Ovary (tissue), 10 donors: ENCODE measurements at places on chromosomes 4 and X. TPM values are rescaled to one million over a fixed set of nuclear protein-coding genes. Genes with fewer than 3 reads are reported as not detected.
A peak's percentile ranks its signal among the peaks of the same experiment; 100 is the strongest.

The TMEM31 gene
- 0.58 TPM for polyA plus RNA-seq

The ZDHHC15 gene
- polyA plus RNA-seq = 2.0 TPM

The DDX53 gene
- polyA plus RNA-seq = not detected

The ERAS gene
- polyA plus RNA-seq = not detected

The PFKFB1 gene
- polyA plus RNA-seq = 0.07 TPM

The ACSL1 gene
- polyA plus RNA-seq = 12.8 TPM

The KIT gene
- 18.3 TPM for polyA plus RNA-seq

The USP17L22 gene
- polyA plus RNA-seq = not detected

DNA sequence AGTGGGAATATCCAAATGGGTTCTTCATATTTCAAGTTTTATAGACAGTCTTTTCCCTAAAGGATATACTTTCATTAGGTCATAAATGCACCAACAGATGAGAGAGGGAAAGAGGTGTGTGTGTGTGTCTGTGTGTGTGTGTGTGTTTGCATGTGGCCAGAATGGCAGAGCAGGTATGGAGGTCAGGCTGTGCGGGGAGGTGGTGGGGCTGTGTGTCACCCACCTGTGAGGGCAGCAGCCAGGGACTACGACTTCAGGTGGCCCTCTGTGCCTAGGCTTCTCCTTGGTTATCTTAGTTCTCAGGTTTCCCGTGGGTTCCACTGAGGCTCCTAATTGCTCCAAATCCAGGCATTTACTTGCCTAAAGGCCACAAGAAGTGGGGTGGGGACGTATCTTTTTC lies 14.6 kb downstream of the HAND2 start:
- DNase-seq = no peak

- DNase-seq = no peak
These were observed 210.0 kb downstream of the SOWAHB start for GRCh38 chr4:76687746-76688448.

- no peak for DNase-seq
These were observed 7.7 kb upstream of the GABRE start for GRCh38 chrX:151982222-151982621.

DNA sequence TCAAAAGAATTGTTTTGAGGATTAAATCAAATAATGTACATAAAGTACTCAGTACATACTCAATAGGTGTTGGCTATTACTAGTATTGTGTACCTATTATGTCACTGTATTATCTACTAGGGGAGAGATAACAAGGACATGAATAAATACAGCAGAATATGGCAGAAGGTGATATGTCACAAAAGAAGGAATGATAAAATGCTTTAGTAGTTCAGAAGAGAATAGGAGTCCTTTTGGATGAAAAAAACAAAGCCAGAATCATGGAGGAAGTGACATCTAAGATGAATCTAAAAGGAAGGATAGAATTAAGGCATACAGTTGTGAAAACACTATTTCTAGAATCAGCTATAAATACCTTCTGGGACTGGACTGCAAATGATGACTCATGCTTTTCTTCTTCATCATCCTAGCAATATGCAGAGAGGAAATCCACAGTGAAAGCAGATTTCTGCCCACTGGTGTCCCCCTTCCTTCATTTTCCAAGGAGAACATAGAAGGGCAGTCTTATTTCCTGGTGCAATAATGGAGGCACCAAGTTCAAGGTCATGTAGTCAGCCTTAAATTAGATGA lies 98.7 kb downstream of the GLUD2 start:
- no peak for DNase-seq

- DNase-seq = no peak
These were observed 9.6 kb downstream of the GTPBP6 start for GRCh38 chrX:308821-309520.

GRCh38 chr4:105296672-105297071 lies 150.0 kb downstream of the TET2 start:
- no peak for DNase-seq

GRCh38 chr4:180798036-180798577 lies 1445.1 kb upstream of the TENM3 start:
- no peak for DNase-seq

DNA sequence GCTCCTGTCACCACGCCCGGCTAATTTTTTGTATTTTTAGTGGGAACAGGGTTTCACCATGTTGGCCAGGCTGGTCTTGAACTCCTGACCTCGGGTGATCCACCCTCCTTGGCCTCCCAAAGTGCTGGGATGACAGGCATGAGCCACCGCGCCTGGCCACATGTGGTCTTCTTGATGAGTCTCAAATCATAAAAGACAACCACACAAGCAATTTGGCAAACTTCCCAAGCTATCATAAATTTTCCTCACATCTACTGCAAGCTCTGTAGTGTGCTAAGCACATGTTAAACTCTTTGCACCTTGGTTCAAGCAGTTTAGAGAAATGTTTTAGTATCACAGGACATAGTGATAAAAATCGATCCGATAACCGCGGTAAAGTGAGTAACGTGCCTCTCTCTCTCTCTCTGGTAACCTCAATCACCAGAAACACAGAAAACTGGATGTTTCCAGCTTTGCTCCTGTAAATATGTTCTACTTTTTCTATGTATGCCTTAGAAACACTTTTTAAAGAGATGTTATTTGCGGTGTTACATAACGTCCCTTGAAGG lies 256.8 kb downstream of the DHRSX start:
- no peak for DNase-seq

DNA sequence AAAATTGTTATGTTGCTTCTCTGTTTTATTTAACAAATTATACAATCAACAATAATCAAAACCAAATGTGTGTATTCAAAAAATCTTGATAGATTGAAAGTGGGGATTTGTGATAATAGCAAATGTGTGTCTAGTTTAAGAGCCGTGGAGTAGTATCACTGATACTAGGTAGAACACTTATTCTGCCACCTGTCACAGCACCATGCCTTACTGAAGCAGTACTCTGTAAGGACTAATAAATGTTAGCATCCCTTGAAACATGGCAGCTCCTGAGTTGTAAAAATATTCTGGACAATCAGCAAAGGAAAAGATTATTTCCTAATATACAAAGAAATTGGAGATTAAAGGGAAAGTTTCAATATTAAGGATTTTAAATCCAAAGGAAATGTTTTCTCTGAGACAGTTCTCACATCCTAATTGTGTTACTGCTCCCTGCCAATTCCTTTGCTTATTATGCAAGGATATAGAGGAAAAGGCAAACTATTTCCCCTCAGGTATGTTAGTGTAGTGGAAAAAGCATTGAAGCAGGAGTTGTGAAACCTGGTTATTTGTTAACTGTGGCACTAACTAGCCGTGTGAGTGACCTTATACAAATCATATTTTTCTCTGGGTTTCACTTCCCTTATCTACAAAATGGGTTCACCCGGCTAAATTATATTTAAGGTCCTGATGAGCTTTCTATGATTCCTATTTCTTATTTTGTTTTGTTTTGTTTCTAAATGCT lies 303.1 kb downstream of the ARHGAP24 start:
- DNase-seq = no peak

DNA sequence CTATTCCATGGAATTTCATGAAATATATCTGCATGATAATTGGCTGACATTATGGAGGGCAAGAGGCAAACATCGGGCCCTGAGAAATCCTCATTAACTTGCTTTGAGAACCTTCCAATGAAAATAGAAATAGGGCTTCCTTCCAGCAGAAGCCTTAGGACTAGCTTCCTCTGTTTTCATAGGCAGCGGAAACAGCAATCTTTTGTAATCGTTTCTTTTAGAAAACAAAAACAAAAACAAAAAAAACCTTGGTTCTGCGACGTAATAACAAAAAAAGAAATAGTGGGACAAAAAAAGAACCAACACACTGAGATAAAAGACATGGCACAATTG lies 62.9 kb downstream of the GEMIN8 start:
- DNase-seq = no peak

GRCh38 chrX:25028726-25029125 lies 13.0 kb upstream of the ARX start:
- no peak for DNase-seq

DNA sequence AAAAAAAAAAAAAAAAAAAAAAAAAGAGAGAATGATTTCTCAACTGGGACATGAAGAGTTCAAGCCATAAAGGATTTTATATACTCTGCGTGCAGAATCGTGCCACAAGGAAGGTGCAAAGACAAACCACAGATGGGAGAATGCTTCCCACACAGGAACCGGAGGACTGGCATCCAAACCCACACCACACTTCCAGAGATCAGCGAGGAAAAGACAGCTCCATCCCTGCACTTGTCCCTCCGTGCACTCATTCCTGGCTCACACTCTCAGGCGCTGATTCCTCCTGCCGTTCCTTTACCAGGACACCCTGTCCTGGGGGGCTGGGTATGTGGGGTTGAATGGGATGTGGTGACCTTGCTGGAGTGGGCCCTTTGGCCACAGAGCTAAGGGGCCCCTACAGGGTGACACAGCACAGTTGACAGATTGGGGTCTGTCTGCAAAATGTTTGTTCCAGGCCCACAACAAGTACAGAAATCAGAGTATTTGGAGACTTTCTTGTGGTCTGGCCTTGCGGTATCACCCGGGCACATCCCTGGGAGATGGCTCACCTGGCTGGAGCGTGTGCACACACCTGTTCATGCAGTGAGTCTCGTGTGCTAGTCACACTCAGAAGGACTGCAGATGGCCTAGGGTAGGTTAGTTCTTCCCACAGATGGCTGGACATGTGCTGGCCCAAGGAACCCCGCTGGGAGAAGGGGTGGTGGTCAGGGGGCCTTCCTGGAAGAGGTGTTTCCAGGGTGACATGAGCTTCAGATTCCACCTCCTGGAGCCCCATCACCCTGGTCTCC lies 55.4 kb upstream of the GPR78 start:
- DNase-seq = peak; percentile 36

- DNase-seq = no peak
These were observed 128.5 kb upstream of the TSPAN5 start for GRCh38 chr4:98786866-98787265.

- no peak for DNase-seq
These were observed 45.4 kb downstream of the ADRA2C start for GRCh38 chr4:3811621-3812020.

DNA sequence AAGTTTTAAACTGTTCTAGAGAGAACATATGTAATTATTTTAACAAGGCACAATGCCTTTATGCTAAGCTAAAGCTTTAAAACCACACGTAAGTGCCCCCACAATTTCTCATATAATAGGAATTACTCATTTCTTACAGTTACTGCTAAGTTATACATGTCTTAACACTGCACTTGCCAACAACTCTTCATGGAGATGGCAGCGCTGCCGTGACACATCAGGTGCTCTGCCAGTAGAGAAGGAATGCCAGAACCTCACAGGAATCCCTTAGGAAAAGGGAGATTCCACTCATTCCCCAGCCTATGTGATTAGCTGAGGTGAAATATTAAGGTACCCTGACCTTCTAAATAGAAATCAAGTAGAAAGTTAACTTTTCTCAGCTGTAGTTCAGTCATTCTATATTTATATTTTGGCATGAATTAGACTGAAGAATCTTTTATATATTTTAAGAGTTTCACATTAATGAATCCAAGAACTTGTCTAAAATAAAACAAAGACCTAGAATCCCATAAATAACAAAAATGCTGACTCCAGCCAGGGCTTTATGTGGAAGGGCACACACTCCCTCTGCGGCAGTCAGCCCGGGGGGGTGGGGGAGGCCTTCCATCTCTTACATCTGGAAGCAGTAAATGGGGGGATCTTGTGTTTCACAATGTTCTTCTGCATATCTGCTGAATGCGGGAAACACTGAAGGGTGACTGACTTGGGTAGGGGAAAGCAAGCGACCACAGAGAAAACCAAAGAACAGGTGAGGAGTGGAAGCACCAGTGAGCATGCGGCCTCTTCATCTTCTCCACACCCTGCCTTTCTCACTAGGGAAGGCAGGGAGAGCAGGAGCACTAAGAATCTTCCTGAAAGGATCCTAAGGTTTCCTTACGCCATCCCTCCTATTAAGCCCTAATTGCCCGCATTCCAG lies 23.7 kb downstream of the ACSL1 start:
- no peak for DNase-seq

GRCh38 chr4:53490965-53491622 lies 100.2 kb downstream of the LNX1 start:
- no peak for DNase-seq

DNA sequence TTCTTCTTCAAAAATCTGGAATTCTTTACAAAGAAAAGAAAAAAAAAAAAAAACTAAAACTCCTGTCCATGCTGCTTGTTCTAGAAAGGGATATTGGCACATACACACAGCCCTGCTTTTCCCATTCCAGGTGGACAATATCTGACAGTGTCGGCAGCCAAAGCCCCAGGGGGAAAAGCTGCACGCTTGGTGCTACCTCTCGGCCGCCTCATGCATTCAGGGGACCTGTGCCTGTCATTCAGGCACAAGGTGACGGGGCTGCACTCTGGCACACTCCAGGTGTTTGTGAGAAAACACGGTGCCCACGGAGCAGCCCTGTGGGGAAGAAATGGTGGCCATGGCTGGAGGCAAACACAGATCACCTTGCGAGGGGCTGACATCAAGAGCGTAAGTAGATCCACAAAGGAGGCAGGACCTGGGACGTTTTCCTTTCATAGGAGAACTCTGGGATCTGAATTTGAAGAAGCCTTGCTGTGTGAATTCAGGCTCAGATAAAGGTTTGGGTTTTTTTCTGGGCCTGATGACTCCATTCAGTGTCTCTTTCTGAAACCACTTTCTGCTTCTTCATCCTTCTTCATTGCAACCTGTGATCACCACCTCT lies 71.9 kb downstream of the NPNT start:
- no peak for DNase-seq

DNA sequence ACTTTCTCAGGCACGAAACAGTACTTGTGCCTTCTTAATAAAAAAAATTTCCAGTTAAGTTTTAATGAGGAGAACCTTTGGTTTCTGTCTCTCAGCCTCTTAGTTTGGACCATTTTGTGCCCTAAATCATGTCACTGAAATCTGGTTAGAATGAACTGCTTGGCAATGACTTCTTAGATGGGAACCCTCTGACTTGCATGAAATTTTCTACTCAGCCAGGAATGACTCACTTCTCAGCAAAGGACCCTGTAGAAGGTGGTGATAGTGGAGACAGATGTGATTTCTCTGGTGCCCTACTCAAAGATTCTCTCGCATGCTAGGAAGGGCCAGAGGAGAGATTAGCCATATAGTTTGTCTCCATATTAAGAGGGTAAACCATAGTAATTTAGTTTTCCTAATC lies 50.5 kb downstream of the RASL11B start:
- no peak for DNase-seq

- DNase-seq = no peak
These were observed 126.7 kb downstream of the RBM47 start for GRCh38 chr4:40502934-40503333.

DNA sequence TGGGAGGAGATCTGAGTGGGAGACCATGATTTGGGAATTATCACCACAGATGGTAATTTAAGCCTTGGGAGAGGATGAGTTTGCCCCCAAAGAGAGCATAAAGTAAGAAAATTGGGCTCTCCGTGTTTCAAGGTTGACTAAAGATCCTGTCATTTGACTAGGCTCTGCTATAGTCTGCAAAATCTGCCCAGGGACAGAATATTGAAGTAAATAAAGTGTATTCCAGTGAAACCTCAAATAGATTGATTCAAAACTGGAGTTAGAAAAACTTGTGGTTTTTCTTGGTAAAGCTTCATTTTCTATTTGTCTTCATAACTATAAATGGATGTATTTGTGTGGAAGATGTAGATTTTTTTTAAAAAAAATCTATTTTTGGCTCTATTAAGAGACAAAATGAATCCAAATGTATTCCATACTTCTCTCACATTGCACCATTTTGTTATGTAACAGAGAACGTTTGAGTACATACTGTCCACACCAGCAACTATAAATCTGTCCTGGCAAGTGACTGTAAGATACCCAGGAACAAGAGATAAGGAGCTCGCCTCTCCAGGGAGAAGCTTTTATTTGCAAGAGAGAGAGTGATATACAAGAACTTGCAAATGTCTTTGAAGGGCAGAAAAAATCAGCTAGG lies 170.2 kb downstream of the CBR4 start:
- DNase-seq = no peak

GRCh38 chr4:9969526-9970398 lies 51.5 kb downstream of the SLC2A9 start:
- DNase-seq = no peak
